KG1 (cell line): ENCODE measurements at places on chromosomes 1 and 21.
A peak's percentile ranks its signal among the peaks of the same experiment; 100 is the strongest.

DNA sequence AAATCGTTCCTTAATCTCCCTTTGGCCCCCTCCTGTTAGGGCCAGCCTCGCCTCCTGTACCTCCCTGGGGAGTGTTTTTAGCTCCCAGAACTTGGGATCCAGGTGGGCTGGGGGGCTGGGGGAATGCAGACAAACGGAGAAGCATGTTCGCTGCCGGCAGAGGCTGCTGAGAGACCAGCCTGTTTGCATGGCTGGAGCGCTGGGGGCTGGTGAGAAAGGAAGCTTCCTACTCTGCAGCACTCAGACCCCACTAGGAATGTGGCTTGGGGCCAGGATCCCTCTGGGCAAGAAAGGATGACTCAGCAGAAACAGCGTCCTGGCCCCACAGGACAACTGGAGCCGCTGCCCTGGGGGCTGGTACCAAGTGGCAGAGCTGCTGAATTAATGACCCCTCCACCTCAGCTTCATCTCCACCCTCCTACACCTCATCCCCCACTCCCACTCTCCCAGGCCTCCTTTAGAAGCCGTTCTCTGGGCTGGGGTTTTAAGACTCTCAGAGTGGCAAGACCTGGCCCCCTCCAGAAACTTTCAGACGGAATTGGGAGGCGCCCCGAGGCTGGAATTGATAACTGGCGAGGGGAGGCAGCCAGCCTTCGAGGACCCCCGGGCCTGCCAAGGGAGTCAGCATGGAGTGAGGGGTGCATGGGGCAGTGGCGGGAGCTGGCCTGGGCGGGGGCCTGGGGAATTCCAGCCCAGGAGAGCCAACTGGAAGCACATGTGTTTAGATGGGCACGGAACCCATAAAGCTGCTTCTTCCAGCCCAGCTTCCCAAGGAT lies 28.5 kb upstream of the EPS8L3 start:
- DNase-seq, result no peak

DNA sequence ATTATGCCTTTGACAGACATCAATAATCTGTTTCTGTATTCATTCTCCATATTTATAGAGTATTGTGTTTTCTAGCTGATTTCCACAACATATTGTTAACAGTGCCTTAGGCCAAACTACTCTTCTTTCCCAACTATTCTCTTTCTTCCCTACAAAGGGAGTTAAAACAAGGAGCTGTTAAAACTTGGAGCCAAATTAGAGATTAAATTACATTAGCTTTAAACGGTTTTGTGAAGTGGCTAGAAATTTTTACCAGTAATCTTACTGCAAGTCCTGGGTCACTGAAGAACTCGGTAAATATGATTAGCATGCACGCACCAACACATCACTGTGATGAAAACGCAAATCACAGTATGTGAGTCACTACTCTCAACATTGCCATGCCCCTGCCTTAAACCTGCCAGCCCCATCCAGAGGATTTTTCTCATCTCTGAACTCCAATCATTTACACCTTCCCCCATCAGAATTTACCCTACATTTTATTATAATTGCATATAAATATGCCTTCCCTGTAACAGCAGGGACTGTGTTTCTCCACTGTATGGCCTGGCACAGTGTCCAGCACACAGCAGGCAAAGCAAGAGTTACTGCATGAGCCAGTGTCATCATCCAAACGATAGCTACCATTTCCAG lies 1.5 kb upstream of the PRDX6 start:
- no peak for DNase-seq

DNA sequence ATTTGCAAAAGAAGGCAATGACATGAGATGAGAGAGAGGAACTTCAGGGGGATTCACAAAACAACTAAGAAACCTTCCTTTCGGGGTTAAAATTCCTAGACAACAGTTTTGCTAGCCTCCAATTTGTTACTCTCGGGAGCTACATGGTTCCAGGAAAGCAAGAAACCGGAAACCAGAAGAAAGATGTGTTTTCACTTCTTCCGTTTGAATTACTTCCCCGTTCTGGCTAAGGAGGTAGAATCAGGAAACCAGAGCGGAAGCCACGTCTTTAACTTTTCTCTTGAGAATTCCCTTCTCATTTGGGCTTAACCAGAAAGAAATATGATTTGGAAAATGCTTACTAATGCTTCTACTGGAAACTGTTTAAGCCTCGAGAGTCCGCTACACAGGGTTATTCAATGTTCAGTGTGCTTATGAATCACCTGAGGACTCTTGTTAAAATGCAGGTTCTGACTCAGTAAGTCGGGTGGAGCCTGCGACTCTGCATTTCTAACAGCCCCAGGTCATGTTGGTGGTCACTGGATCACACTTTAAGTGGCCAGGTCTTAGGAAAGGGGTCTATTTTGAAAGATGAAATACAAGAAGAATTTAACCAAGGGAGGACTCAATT lies 43.5 kb upstream of the MCOLN3 start:
- peak; percentile 47 for DNase-seq

- DNase-seq, result no peak
Measured at GRCh38 chr1:12056331-12056841, 6.7 kb upstream of the TNFRSF8 start.

DNA sequence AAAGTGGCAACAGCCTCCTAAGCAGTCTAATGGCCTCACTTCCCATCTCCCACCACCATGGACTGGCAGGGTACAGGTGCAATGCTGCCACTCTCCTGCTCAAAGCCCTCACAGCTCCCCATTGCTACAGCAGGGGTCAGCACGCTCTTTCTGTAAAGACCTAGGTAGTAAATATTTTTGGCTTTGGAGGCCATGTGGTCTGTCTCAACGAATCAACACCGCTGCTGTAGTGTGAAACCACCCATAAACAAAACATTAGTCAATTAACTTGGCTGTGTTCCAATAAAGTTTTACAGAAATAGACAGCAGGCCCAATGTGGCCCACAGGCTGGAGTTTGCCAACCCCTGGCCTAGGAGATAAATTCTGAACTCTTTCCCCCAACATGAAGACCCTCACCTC lies 44.6 kb upstream of the TMEM125 start:
- DNase-seq, result no peak

DNA sequence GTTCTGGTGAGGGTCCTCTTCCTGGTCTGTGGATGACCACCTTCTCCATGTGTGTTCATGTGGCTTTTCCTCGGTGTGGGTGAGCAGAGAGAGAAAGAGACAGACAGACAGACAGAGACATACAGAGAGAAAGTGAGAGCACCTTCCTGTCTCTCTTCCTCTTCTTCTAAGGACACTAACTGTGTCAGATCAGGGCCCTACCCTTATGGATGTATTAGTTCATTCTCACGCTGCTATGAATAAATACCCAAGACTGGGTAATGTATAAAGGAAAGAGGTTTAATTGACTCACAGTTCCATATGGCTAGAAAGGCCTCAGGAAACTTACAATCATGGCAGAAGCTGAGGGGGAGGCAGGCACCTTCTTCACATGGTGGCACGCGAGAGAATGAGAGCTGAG lies 131.5 kb upstream of the ZNF648 start:
- DNase-seq, result no peak
